Omental fat pad (tissue), 4 donors: ENCODE measurements at places on chromosomes 4 and X. TPM values are rescaled to one million over a fixed set of nuclear protein-coding genes. Genes with fewer than 3 reads are reported as not detected.

CENPVL2 gene
- total RNA-seq: not detected

PHEX gene
- total RNA-seq: 0.24 TPM

ARX gene
- total RNA-seq: not detected

SPANXA1 gene
- not detected for total RNA-seq
